ENCODE measurements at places on chromosomes 4 and X. TPM values are rescaled to one million over a fixed set of nuclear protein-coding genes. Genes with fewer than 3 reads are reported as not detected.

The FGFRL1 gene
- 17.2 TPM for total RNA-seq

The SHROOM4 gene
- total RNA-seq: not detected

The EIF1AX gene
- 214 TPM for total RNA-seq

The EFHC2 gene
- total RNA-seq: 0.25 TPM

The HTN1 gene
- total RNA-seq: not detected

The PRR32 gene
- total RNA-seq: not detected

The MAGEB1 gene
- not detected for total RNA-seq

The DDX53 gene
- not detected for total RNA-seq

The NLGN3 gene
- total RNA-seq: 0.41 TPM

DNA sequence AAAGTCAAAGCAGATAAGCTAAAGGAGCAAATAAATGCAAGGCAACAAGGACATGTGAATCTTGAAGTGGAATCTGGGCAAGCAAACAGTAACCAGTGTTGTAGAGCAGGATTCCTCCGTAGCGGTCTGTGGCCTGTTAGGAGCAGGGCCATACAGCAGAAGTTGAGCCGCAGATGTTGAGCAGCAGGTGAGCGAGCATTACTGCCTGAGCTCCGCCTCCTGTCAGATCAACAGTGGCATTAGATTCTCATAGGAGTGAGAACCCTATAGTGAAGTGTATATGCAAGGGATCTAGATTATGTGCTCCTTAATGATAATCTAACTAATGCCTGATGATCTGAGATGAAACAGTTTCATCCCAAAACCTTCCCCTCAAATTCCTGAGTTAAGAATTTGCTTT lies 550.7 kb downstream of the ADGRL3 start:
- DNase-seq: no peak

DNA sequence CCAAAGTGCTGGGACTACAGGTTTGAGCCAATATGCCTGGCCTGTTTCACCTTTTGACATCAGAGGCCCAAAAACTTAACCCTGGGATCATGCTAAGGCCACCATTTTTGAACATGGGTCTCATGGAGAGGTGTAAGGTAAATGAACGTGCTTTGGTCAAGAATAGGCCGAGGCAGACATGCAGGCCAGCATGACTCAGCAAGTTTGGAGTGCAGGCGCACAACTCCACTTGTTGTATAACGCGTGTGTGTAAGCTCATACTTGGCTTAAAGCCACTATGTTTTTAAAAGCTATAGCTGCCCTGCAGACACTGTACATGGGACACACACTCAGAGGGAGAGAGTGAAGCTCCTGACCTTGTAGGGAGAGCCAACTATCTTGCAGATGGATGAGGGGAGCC lies 43.8 kb upstream of the HPSE start:
- DNase-seq: no peak

DNA sequence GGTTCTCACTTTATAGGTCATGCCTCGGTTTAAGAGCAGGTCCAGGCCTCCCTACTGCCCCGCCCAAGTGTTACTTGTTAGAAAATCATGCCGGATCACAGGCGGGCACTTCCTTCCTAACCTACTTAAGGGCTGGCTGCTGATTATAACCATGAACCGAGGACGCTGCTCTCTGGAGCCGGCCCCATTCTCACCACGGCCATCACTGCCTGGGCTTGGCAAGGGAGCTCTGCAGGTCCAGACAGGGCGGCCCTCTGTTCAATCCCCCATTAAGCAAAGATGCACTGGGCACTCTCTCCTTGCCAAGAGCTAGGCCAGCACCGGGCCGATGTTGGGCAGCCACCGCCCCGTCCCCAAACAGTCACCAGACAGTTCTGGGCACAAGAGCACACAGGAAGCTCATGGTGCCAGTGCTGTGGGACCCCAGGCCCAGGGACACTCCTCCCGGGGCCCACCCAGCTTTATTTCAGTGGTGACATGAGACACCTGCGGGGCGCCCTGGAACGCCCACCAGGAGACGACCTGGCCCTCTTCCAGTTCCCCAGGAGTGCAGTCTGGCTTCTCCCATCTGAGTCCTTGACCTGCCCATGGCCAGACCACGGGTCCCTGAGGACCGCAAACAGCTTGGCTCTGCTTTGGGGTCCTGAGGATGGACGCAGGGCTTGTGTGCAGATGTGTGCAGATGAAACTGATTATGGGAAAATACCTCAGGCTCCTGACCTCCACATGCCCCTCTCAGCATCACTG lies 44.0 kb downstream of the ABLIM2 start:
- DNase-seq: no peak

GRCh38 chr4:38730830-38731646 lies 51.8 kb downstream of the TLR10 start:
- DNase-seq: peak; percentile 80

- no peak for DNase-seq
These were observed 25.7 kb upstream of the SHISA3 start for GRCh38 chr4:42371305-42372252.

DNA sequence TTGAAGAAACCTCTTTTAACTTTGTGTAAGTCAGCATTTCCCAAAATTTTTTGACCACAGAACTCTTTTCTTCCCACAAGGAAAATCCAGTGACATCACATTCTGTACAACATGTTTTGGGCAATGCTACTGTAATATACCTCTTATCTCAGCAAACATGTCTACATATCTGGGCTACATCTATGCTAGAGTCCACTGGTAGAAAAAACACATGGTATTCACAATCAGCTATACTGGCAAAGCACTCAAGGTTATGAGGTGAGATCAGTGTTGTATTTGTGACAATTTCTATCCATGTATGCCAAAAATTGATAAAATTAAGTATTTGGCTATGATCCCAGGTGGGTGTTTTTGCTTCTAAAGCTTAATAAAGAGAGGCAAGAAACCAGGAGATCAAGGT lies 98.0 kb downstream of the ATP11C start:
- no peak for DNase-seq

DNA sequence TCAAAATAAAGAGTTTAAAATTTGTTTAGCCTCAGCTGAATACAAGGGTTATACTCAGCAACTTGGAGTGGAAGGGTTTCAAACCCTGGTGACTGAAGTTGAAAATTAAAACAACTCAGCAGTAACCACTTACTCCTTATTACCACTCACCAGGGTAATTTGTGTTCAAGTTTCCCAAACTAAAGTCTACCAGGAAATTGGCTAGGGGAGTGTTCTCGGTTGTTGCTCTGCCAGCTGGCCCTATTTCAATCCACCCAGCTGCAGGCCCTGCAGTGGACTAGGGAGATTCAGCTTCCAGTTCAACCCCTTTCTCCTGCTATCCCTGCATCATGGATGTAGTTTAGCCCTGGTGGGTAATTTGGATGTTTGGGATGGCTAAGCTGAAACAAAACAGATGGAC lies 37.8 kb upstream of the EXOC1L start:
- no peak for DNase-seq

DNA sequence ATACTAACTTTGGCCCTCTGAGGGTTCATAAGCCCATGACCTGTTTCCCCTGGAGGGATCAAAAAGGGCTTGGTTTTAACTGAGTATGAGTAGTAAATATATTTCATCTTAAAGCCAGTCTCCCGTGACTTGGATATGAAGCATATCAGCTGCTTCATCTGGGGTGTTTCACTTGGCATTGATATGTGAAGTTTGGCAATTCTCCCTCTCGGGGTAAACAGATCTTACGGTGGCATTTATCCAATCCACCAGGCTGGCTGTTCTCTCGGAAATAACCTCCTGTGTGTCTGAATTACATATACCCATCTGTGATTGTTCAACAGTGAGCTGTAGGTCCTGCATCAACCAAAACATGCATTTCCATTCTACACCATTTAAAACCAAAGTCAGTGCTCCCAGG lies 130.7 kb downstream of the ADAM29 start:
- DNase-seq: no peak

DNA sequence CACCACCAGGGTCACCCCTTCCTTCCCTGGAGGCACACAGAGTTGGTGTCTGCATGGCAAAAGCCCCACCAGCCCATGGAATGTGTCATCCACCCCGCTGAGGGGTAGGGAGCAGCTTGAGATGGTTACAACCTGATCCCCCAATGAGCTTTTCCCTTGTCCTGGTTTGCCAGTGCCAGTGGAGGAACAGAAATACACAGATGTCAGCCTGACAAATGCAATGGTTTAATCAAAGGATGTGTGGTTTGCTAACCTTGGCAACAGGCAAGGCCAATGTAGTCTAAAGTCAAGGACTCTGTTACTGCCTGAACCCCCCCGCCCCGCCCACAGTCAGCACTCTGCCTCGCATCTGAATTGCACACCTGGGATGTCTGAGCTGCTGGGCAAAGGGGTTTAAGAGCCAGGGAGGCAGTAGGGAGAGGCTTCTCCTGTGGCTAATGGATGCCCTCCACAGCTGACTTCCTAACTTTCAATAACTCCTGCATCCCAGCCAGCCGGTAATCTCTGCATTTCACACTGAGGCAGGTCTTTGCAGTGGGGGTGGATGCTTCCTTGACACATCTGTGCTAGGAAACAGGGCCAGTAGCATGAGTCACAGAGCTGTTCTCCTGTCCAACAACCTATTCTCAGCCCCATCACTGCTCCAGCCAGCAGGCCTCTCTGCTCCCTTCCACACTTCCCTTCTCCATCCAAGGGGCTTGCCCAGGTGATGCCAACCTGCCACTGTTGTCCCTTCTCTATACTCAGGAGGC lies 137.5 kb downstream of the AMMECR1 start:
- DNase-seq: no peak

GRCh38 chr4:105343146-105343931 lies 130.5 kb downstream of the PPA2 start:
- DNase-seq: no peak

- DNase-seq: no peak
These were observed 607.4 kb upstream of the FAM241A start for GRCh38 chr4:111537871-111538270.

DNA sequence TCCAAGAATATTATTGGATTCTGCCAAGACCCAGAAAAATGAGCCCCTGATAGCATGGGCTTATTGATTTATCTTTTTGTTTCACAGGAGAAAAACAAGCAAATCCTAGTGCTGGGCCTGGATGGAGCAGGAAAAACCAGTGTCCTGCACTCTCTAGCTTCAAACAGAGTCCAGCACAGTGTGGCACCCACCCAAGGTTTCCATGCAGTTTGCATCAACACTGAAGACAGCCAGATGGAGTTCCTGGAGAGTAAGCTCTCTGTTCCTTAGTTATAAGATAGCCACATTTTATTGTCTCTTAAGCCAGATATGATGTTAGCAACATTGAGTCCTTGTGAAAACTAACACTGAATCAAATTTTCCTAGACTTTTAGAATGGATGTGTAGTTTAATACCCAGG lies 5.5 kb downstream of the ARL9 start:
- DNase-seq: no peak

DNA sequence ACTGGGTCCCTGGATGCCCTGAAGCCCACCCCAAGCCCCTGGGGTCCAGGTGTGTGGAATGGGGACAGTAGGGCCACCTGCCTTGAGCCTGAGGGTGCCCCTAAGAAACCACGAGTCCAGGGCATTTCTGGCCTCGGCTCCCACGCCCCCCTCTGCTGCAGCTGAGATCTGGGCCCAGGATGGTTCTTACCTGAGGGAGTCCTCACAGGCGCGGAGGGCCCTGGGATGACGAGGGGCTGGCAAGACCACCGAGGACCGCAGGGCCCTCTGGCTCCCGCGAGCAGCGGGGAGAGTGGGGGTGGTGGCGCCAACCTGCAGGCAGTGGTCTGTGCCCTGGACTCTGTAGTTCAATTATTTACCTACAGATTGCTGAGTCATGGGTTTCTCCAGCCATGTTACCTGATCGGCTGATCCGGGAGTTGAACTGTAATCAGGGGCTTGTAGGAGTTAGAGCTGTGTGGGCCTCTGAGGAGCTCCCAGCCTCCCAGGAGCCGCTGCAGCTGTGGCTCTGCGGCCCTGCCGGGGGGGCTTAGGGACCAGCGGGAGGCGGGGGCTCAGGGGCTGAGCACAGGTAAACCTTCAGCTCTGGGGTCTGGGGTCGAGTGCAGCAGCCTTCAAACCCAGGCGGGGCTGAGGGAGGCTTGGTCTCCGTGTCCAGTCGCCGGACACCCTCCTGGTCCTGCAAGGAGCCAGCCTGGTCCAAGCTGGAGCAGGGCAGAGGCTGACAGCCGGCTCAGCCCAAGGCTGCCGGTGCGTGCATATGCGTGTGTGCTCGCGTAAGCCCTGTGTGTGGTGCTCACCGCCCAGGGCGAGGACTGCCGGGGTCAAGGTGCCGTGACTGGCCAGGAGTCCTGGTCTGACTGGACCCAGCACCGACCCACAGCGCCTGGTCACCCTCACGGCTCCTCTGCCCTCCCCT lies at the start of gene SLC26A1:
TSS of gene SLC26A1 (minus strand) at position 294 of the 919 bp plus-strand sequence. CDS start 1,701 bp downstream, outside the sequence.
- no peak for DNase-seq

GRCh38 chr4:23422878-23423277 lies 467.0 kb downstream of the PPARGC1A start:
- no peak for DNase-seq

- DNase-seq: no peak
These were observed 1254.8 kb upstream of the ADGRL3 start for GRCh38 chr4:59945277-59945676.

DNA sequence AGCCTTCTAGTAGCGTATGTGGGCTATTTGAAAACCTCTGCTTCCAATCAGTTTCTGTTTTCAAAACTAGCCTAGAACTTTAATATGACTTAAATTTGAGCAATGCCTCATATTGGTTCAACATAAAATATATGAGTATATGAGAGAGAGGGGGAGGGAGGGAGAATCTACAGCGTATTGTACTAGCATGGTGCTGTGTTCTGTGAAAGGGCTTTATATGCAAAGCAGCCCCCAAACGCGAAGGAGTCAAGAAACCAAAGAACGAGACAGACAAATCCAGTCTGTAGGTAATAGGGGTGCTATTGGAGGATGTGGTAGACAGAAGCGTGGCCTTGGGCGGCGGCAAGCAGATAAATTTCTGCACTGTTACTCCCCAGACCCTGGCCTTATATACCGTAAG lies 784 bp upstream of the ANXA5 start:
- no peak for DNase-seq

GRCh38 chr4:40630335-40631021 lies 814 bp upstream of the RBM47 start:
- peak; percentile 3 for DNase-seq

DNA sequence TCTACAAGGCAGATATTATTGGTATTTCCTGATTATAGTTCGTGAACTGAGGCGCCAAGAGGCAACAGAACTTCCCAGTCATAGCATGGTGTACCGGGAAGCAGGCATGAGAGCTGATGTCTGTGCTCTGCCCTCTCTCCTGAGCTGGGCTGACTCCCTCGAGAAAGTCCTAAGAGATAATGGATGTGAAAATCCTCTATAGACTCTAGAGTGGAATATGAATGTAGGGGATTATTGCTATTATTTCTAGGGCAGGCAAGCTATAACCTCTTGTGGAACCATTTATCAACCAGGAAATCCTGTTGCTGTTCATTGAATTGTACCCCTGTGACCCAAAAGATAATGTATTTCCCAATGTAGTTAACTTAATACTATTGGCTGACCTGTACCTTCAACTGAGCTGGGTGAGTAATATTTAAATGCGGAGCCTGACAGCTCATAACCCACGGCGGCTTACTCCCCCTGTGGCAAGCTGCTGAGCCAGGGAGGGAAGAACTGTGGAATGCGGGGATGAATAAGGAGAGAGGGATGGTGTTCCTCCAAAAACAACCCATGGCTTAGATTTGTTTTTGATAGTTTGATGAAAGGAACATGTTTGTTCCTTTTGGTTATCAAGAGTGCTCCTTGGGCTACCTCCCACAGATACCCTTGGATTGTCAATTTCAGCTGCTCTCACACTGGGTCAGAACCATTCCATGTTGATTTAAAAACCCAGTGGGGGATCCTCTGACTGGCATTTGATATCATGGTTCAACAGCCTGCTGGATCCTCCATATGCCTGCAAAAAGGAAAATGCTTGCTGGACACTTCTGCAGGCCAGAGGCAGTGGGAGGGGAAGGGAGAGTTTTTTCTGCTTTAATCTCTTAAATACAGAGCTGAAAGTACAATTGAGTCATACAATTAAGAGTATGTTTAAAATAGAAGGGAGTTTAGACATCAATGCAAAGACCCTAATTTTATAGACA lies 339.0 kb upstream of the BOD1L1 start:
- no peak for DNase-seq

- DNase-seq: no peak
These were observed 54.9 kb downstream of the DCTD start for GRCh38 chr4:182862141-182862875.

Measured in activated naive CD8-positive, alpha-beta T cell treated with anti-CD3 and anti-CD28 coated beads for 36 hours (primary cell).